ENCODE measurements at places on chromosomes 2 and 18.

GRCh38 chr2:106977717-106978116 lies 91.8 kb upstream of the ST6GAL2 start:
- no peak for DNase-seq

- DNase-seq: no peak
These were observed 5.3 kb upstream of the METTL21A start for GRCh38 chr2:207630491-207630890.

GRCh38 chr2:191226196-191226595 lies 19.0 kb upstream of the MYO1B start:
- DNase-seq: no peak

DNA sequence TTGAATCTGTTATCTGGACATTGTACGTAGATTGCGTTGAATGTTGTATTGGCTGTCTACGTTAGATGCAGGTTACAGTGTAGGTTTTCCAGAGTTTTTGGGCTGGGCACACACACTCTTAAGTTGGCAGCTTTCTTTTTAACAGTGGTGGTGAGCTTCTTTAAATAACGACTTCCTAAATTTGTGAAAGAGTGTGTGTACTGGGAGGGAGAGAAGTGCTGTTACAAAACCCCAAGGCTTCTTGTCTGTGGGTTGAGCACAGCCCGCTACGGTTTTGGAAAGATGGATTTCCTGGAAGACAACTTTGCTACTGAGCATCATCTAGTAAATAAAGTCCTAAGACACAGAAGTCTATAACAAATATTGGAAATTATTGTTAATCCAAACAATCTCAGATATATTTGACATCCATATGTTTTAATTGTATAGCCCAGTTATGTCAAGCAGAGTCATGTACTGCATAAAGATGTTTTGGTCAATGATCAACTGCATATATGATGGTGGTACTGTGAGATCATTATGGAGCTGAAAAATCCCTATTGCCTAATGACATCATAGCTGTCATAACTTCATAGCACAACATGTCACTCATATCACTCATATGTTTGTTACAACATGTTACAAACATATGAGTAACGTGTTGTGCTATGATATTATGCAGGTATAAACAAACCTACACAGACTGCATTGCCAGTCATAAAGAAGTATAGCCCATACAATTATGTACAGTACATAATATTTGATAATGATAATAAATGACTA lies 7.9 kb upstream of the THUMPD2 start:
- no peak for DNase-seq

GRCh38 chr2:235793163-235793752 lies 299.4 kb downstream of the AGAP1 start:
- no peak for DNase-seq
